Calu3 (cell line): ENCODE measurements at places on chromosomes 7 and 10. TPM values are rescaled to one million over a fixed set of nuclear protein-coding genes. Genes with fewer than 3 reads are reported as not detected.
A peak's percentile ranks its signal among the peaks of the same experiment; 100 is the strongest.

CYP3A7 gene
- 0.71 and 0.86 TPM in 2 replicates for total RNA-seq

DNA sequence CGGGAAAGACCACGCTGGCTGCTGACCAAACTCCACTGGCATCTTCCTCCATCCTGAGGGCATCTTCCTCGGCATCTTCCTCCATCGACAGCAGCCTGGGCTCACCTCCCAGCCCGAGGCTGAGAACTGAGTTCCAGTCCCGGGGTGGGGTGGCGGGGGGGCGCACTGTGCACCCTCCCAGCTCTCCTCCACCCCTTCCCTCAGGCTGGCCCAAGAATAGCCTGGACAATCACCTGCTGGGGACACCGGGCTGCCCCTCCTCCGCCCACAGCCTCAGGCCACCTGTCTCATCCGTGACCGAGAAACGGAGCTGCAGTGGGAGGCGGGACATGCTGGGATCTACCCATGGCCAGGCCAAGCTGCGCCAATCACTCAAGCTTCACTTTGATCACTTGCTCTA lies 37.2 kb downstream of the DIP2C start:
- no peaks in the 10 kb centered on the region for H3K27me3 ChIP-seq
- DNase-seq, result no peak
- H3K4me3 ChIP-seq, result no peak overlapping the region
- H3K4me1 ChIP-seq, result peaks cover 10% of the 10 kb centered on the region

DNA sequence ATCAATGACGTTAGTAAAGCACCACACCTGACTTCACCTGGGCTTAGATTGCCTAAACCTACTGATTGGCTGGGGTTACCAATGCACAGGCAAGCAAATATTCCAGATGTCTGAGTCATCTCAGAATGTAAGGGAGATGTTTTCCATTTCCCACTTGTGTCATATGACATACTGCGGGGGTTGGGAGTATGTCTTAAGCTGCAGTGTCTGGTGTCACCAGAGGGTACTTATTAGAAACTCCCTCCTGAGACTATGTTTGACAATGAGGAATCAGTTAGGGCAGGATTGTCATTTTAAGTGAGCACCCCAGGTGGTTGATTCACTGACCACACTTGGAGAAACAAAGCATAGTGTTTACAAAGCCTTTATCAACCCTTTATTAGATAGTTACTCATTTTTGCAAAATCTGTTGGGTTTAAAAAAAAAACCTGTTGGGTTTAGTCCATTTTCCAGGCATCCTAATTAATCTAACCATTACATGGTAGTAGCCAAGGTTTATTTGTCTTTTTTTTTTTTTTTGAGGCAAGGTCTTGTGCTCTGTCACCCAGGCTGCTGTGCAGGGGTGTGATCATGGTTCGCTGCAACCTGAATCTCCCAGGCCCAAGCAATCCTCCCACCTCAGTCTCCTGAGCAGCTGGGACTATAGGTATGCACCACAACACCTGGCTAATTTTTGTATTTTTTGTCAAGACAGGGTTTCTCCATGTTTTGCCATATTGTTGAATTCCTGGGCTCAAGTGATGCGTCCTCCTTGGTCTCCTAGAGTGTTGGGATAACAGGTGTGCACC lies 72.5 kb downstream of the CDK6 start:
- peak; percentile 66 for DNase-seq
- no peaks in the 10 kb centered on the region for H3K27me3 ChIP-seq
- H3K36me3 ChIP-seq, result peaks cover 27% of the 10 kb centered on the region
- H3K4me1 ChIP-seq, result peaks cover 49% of the 10 kb centered on the region

DNA sequence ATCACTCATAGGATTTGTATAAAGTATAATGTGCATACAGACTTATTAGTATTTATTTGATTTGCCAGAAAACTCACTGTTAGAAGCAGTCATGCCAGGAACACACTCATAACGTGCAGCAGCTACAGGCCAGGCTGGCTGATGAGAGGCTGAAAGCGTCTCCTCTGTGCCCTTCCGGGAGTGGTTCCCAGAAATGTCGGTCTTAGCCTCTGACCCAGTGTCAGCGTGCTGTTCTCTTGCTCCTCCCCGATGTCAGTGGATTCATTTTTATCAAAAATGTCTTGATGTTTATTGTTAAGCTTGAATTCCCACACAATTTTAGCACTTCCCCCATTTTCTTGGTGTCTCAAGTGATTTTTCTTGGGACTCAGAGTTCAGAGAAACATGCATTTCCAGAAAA lies 33.3 kb upstream of the GARS1 start:
- H3K36me3 ChIP-seq, result peaks cover 16% of the 10 kb centered on the region
- DNase-seq, result no peak
- H3K27me3 ChIP-seq, result no peaks in the 10 kb centered on the region

DNA sequence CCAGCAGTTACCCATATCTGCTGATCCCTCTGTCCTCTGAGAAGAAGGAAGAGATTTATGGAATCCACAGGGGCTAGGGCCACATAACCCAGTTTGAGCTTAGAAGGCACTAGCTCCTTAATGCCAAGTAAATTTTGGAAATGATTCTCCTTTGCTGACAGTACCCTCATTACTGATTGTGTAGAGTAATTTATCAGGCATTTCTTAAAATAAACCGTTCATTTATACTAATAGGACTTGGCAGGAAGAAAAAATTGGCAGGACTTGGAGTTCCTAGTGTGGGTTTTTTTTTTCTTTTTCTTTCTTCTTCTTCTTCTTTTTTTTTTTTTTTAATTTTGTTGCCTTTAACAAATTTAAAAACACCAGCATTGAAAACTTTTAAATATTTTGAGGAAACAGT lies 645.7 kb downstream of the SUGCT start:
- H3K36me3 ChIP-seq, result no peaks in the 10 kb centered on the region
- no peak overlapping the region for H3K4me3 ChIP-seq
- no peak overlapping the region for H3K27ac ChIP-seq
- H3K4me1 ChIP-seq, result no peaks in the 10 kb centered on the region
- H3K27me3 ChIP-seq, result no peaks in the 10 kb centered on the region

GIMAP4 gene
- total RNA-seq, result not detected in 2 replicates

- H3K4me3 ChIP-seq, result no peak overlapping the region
- no peak overlapping the region for H3K27ac ChIP-seq
- DNase-seq, result no peak
- H3K27me3 ChIP-seq, result no peaks in the 10 kb centered on the region
Measured at GRCh38 chr7:84900215-84900614, 286.6 kb downstream of the SEMA3D start.

MMP21 gene
- total RNA-seq, result 0.24 TPM in 1 of 2 replicates, not detected in the other

DNA sequence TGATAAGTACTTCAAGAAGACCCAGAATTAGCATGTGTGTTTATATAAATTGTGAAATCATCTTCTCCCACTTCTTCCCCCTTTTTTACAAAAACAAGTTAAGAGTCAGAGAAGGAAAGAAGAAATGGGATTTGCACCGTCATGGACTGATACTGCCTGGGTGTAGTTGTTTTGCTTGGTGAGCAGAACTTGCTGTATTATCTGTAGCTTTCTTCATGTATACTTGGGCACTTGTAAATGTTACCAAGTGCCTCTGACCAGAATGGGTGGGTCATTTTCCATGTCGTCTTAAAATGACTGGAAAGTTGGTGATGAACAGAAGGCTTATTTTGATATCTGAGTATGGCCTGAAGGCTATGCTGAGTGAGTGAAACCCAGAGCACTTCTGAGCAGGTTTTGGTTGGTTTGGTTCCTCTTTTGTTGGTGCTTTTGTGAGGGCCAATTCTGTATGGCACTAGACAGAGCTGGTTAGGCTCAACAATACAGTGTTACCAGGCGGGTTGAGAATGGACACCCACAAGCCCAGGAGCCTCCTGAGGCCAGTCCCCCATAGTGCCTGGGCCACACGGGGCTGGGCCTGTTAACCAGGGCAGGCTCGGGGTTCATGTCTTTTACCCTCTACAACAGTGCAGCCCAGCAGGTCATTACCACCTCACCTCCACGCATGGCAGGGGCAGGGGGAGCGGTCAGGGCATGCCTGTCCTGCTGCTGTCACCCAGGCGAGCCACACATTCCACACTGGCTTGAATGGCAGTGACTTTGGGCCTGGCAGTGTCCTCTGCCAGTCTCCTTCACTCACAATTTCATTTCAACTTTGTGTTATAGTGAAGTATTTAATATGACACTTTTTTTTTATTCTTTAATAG lies 115.1 kb downstream of the CCNY start:
- peaks cover 10% of the 10 kb centered on the region for H3K36me3 ChIP-seq
- H3K4me1 ChIP-seq, result peaks cover 32% of the 10 kb centered on the region
- H3K4me3 ChIP-seq, result no peak overlapping the region
- H3K27me3 ChIP-seq, result no peaks in the 10 kb centered on the region

DNA sequence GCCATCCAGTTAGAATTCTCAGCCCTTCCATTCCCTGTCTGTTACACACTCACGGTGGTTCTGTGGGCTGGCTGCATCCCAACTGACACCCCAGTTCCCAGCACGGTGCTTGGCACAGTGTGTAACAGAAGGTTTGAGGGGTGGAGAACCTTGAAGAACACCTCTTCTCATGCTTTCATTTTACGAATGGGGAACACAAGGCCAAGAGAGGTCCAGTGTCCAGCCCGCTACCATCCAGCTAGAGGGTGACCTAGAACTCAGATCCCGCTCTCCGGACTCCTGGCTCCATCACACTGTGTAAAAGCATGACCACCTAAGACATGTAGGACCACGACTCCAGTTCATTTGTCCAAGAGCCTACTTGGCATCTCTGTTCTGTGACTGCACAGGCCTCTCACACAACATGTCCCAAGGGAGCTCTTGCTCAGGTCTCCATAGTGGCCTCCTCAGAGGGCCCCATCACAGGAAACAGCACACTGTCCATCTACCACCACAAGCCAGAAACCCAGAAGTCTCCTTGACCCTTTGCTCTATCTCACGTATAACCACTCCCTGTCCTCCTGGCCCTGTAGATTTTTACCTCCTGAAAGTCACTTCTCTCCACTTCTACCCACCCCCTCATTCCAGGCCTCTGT lies 2.8 kb upstream of the CDH23 start:
- H3K36me3 ChIP-seq, result no peaks in the 10 kb centered on the region
- H3K27ac ChIP-seq, result no peak overlapping the region
- H3K4me1 ChIP-seq, result peaks cover 9% of the 10 kb centered on the region
- H3K4me3 ChIP-seq, result no peak overlapping the region
- peaks cover 94% of the 10 kb centered on the region for H3K27me3 ChIP-seq
- DNase-seq, result no peak

- H3K4me3 ChIP-seq, result no peak overlapping the region
- DNase-seq, result no peak
- no peaks in the 10 kb centered on the region for H3K27me3 ChIP-seq
- H3K4me1 ChIP-seq, result no peaks in the 10 kb centered on the region
Measured at GRCh38 chr7:68888971-68889385, 709.3 kb upstream of the AUTS2 start.
